ENCODE measurements at places on chromosomes 12 and 14. TPM values are rescaled to one million over a fixed set of nuclear protein-coding genes. Genes with fewer than 3 reads are reported as not detected.

Gene TNFAIP2
- total RNA-seq: 137 TPM

Gene CTSG
- total RNA-seq: not detected

GRCh38 chr12:23096321-23096720 lies 471.4 kb downstream of the ETNK1 start:
- DNase-seq: no peak

Gene SLC2A14
- total RNA-seq: not detected

DNA sequence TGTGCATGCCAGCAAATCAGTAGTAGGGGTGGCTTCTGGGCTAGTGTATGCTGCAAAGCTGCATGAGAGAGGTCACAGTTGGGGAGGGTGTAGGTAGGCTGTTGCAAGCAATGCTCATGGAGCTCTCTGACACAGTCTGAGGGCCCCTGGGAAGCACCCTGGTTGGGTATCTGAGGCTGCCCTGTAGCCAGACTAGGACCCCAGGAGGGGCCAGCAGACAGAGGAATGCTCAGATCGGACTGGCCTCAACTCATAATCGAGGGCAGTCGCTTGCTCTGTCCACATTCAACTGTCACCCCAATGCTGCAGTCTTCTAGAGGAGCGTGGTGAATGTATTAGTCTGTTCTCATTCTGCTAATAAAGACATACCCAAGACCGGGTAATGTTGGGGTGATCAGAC lies 204.0 kb upstream of the ALG10 start:
- DNase-seq: no peak

Gene AMHR2
- not detected for total RNA-seq

All from Daoy (cell line).